ENCODE measurements at places on chromosomes 7 and 10.

GRCh38 chr10:133022776-133023100 is 65.0 kb upstream of the ADGRA1 start:
- no peak for DNase-seq

GRCh38 chr7:112873831-112874553 is 83.8 kb upstream of the TMEM168 start:
- no peak for DNase-seq

DNA sequence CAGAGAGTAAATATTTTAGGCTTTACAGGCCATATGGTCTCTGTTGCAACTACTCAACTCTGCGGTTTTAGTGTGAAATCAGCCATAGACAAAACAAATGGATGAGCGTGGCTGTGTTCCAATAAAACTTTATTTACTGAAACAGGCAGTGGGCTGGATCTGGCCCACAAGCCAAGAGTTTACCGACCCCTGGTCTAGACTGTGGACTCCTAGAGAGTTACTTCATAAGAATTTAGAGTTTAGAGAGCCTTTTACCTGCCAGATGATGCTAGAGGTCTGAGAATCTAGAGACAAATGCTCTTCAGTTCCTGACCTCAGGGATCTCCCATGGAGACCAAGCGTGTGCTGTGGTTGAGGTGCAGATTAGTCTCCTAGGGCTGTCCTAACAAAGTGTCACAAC is 174.8 kb downstream of the PTEN start:
- no peak for DNase-seq

DNA sequence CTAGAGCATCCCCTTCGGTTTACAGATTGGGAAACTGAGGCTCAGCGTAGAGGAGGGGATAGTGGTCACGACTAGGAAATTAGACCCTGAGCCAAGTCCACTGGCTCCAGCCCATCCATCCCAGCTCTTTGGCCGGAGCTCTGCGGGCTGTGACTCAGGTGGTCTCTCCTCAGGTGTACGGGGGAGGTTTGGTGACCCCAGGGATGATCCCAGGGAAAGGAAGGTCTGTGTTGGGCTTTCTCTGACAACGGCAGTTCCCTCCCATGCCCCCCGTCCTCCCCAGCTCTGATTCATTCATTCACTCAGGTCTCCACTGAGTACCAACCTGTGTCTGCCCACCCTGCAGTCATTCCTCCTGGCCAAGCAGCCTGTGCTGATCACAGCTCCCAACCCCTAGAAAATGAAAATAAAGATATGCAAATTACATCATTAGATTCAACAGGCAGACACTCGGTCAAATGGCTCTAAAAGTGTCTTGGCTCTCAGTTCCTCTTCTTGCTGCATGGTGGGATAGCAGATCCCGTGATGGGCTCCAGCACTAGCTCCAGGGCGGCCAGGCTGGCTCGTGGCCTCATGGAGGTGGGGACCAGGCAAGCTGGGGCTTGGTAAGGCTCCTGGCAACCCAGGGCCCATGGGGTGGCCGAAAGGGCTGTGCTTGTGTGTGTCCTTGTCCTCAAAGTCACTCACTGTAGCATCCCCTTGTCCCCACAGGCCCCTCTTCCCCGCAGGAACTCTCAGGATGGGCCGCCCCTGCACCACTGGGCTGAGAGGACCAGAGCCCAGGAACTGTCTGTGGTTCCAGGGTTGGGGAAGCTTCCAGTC is 37.8 kb downstream of the CLRN3 start:
- no peak for DNase-seq

- no peak for DNase-seq
These were observed 41.5 kb downstream of the TET1 start for GRCh38 chr10:68601501-68602265.

GRCh38 chr7:43462836-43463235 is 120.1 kb upstream of the STK17A start:
- no peak for DNase-seq

DNA sequence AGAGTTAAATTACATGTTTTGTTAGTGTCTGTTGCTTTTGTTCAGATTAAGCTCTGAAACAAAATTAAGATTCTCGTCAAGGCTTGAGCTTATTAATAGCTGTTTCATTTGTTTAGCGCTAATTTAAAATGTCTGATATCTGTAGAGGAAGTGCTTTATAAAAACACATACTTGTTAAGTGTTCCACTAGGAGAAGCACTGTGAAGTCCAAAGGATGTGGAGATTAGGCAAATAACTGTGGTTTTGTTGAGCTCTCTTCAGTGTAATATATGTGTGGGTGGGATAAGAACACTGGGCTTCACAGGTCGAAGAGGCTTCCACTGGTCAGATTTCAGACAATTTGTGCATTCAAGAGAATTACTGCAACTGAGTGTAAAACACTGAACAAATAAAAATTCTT is 242.0 kb downstream of the AUTS2 start:
- no peak for DNase-seq

DNA sequence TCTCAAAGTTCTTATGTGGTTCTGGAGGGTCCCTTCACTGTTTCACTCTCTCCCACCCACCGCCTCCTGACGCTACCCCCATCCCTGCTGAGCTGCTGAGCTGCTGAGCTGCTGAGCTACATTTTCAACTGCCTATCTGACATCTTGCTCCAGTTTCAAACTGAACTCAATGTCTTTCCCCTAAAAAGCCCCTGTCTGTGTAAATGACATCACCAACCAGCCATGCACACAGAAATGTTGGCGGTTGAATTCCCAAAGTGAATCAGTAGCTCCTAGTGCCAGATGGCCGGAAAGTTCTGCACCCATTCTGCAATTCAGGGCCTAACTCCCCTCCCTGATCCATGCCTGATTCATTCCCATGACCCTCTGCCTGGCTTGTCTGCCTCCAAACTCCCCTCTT is 71.2 kb downstream of the WNT2 start:
- no peak for DNase-seq

- DNase-seq: no peak
These were observed 354.7 kb downstream of the PHTF2 start for GRCh38 chr7:78153285-78153684.

GRCh38 chr10:131698232-131698631 is 202.6 kb upstream of the PPP2R2D start:
- no peak for DNase-seq

DNA sequence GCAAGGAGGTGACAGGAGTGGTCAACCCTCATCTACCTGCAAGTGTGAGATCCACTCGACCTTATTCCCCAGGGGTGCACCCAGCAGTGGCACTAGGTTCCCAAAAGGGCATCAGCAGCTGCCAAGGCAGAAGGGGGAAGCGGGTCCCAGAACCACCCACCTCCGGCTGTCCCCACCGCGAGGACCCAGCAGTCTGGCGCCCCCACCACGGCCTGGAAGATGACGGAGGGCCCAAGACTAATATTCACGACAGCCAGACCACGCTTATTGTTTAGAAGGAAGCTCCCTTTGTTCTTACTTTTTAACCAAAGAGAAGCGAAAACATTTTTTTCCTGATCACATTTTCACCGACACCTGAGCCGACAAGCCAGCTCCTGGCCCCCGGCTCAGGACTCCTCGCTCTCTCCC is 3.6 kb upstream of the EVX1 start:
- DNase-seq: no peak

- no peak for DNase-seq
These were observed 223.7 kb downstream of the MAD1L1 start for GRCh38 chr7:2008936-2009540.

- no peak for DNase-seq
These were observed 93.3 kb upstream of the FZD8 start for GRCh38 chr10:35735412-35735811.
